ENCODE measurements at places on chromosomes 3 and 15. TPM values are rescaled to one million over a fixed set of nuclear protein-coding genes. Genes with fewer than 3 reads are reported as not detected.

DNA sequence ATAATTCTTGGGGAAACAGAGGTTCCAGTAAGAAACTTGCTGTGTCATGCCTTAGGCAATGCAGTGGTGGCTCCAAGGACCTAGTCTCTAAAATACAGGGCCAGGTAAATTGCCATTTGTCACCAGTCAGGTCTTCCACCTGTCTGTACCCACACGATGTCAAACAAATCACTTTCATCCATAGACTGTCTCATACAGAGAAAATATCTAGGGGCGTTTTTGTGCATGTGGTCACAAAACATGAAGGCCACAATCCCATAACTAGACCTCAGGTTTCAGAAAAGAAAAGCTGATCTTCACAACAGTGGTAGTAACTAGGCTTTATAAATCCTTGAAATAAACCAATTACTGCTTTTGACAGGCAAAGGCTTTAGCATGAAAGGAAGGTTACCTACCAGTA is 92.3 kb downstream of the SLC9A9 start:
- DNase-seq: no peak

- DNase-seq: no peak
These were observed 15.4 kb upstream of the SKOR1 start for GRCh38 chr15:67809866-67810265.

DNA sequence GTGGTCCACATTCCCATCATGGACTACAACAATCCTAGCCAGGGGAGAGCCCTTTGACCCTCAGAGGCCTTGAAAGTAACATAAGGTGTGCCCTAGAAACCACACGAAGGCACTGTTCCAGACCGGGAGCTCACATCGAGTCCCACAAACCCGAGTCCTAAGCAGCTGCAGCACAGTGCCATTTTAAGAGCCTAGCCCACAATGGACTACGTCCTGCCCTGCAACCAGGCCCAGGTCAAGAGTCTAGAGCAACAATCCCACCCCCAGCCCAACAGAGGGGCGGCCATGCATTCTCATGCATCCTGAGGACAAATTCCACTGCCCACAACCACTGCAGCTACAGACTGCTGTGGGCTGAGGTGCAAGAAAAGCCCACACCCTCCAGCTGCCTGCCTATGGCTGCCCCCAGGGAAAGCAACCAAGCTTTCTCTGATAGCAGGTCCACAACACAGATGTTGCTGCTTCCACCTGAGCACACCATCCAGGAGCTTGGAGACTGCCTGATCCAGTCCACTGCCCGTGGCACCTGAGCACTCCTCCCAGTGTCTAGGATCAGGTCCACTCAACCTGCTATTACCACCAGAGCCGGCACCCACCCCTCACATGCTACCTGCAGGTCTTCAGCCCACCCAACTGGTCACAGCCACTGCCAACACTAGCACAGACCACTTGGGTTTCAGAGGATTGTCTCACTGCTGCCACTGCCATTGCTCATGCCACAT is 56.8 kb downstream of the IGSF11 start:
- no peak for DNase-seq

GRCh38 chr15:76941636-76942035 is 10.1 kb downstream of the RCN2 start:
- DNase-seq: no peak

DNA sequence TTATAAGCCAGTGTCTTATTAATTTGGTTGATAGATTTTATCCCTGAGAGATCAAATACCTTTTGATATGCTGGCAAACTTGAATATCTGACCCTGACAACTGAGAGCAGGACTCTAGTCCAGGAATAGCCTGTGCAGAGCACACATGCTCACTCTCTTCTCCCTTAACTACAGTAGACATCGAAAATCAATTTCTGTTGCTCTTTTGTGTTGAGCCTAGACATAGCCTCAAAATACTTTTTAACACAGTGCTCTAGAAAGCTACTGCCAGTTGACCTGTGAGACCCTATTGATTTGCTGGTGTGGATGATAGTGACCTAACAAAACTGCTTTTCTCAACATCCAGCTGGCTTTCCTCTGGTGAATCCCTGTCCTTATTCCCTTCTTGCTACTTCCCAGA is 86.4 kb upstream of the ANKRD28 start:
- DNase-seq: no peak

DNA sequence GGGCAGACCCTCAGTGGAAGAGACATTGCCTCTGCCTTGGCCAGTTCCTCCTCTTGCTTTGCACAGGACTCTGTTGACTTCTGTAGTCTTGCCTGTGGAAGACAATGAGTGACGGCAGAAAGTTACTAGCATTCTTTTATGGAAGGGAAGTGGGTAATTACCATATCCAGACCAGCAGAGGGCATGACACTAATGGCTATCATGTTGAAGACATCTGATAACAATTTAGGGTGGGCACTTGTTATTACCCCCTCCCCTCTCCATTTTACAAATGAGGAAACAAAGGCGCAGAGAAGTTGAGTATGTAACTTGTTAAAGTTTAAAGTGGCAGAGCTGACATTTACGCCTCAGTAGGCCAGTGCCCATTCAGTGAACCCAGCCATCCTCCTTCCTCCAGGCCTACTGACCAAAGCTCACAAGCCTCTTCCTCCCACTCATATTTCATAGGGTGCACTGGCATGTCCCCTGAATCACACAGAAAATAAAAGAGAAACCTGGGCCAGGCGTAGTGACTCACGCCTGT is 48.2 kb upstream of the FMN1 start:
- peak; percentile 27 for DNase-seq

GRCh38 chr3:113947372-113948014 is at the start of gene ZDHHC23:
Gene ZDHHC23 (plus strand): TSS chr3:113948013. CDS start chr3:113948803, 790 bp downstream.
- peak; percentile 38 for DNase-seq

GRCh38 chr3:125431391-125431790 is 56.3 kb upstream of the ZNF148 start:
- DNase-seq: peak; percentile 32

GRCh38 chr3:60333710-60334109 is 917.5 kb downstream of the FHIT start:
- DNase-seq: no peak

DNA sequence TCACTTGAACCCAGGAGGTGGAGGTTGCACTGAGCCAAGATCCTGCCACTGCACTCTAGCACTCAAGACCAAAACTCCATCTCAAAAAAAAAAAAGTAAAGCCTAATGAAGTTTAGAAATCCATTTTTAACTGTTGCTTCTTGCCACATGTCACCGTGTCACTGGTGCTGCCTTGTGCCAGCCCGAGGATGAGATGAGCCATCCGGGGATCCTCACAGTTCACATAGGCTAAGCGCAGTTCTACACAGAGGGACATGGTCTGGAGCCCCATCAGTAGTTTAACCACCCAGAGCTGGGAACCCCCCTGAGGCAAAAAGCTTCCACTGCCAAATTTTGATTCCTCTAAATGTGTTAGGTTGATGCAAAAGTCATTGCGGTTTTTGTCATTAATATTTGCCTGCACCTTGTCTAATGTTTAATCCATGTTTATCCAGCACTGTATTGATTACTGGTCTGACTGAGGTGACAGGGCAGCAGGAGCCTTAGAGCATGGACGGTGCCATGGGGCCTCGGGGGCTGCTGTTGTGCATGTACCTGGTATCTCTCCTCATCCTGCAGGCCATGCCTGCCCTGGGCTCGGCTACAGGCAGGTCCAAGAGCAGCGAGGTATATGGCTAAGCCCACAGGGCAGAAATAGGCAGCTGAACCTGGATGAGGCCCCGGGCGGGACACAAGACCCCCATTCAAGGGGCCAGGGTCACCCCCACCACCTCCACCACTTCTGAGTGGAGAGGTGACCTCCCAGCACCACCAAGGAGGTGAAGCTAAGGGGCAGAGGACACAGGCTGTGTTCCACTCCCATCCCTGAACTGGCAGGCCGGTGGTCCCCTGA is at the start of gene ITIH1:
Gene ITIH1 (plus strand): TSS at position 473 of the 832 bp plus-strand sequence. CDS start 17 bp downstream, at position 490.
- DNase-seq: no peak

GRCh38 chr3:133280586-133280985 is 119.3 kb upstream of the BFSP2 start:
- no peak for DNase-seq

DNA sequence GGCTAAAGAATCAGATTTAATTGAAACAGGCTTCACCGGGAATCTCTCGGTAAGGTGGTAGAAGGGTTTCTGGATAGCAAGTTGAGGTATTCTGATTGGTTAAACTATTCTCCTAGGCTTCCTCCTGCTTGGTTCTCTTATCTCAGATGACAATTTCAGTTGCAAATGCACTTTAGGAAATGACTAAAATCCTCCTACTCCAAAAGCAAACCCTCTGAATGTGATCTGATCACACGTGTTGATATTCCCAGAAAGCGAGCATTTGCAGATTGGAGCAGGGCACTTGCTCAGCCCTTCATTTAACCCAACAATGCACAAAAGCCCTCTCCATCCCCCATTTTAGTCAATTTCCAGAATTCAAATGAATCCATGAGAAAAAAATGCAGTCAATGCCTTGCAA is 55.6 kb upstream of the ICE2 start:
- no peak for DNase-seq

- no peak for DNase-seq
These were observed 115.5 kb downstream of the TMCO5A start for GRCh38 chr15:38049891-38050290.

- no peak for DNase-seq
These were observed 69.1 kb upstream of the LMOD3 start for GRCh38 chr3:69191516-69191915.

DNA sequence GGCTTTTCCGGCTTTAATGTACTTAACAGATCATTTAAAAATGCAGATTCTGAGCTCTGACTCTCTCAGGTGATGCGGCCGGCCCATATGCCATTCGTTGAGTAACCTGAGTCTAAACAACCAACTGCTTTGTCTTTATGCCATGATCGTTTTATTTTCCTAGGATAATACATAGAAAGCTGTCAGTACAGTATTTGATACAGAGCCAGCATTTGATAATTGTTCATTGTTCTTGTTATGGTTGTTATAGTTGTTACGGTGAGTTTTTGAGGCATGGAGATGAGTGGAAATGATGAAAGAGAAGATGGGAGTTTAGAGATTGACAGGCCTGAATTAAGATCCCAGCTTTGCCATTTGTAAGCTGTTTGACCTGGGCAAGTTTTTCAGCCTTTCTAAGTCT is 40.0 kb downstream of the TMEM45A start:
- DNase-seq: no peak

The PIERCE2 gene
- 2.6 TPM for total RNA-seq

The THUMPD3 gene
- total RNA-seq: 36.6 TPM

The FOXL2NB gene
- total RNA-seq: 5.2 TPM

The CNTN3 gene
- 0.50 TPM for total RNA-seq
